ENCODE measurements at places on chromosomes 4 and X. TPM values are rescaled to one million over a fixed set of nuclear protein-coding genes. Genes with fewer than 3 reads are reported as not detected.

Gene NLGN3
- polyA plus RNA-seq: 5.1 TPM

Gene ANXA10
- 0.10 TPM for polyA plus RNA-seq

GRCh38 chrX:123432361-123433150, 248.5 kb downstream of the GRIA3 start:
- no peak for DNase-seq

DNA sequence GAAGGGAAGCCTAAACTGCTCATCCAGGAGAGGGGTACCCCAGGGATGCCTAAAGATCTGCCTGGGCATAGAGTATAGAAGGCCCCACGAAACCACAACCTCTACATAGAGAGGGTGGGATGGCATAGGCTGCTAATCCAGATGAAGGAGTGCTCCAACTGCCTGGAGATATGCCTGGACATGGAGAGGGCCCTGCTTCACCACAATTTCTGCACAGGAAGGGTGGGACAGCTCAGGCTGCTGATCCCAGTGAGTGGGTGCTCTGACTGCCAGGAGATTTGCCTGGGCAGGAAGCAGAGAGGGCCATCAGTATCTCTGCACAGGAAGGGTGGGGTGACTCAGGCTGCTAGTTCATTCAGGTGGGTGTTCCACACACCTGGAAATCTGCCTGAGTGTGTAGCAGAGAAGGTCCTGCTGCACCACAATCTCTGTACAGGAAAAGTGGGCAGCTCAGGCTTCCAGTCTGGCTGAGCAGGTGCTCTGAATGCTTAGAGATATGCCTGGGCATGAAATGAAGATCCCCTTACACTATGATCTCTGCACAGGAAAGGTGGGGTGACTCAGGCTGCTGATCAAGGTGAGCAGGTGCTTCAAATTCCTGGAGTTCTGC, 61.1 kb downstream of the ZNF518B start:
- DNase-seq: no peak

GRCh38 chrX:25198253-25198652, 182.5 kb upstream of the ARX start:
- no peak for DNase-seq

DNA sequence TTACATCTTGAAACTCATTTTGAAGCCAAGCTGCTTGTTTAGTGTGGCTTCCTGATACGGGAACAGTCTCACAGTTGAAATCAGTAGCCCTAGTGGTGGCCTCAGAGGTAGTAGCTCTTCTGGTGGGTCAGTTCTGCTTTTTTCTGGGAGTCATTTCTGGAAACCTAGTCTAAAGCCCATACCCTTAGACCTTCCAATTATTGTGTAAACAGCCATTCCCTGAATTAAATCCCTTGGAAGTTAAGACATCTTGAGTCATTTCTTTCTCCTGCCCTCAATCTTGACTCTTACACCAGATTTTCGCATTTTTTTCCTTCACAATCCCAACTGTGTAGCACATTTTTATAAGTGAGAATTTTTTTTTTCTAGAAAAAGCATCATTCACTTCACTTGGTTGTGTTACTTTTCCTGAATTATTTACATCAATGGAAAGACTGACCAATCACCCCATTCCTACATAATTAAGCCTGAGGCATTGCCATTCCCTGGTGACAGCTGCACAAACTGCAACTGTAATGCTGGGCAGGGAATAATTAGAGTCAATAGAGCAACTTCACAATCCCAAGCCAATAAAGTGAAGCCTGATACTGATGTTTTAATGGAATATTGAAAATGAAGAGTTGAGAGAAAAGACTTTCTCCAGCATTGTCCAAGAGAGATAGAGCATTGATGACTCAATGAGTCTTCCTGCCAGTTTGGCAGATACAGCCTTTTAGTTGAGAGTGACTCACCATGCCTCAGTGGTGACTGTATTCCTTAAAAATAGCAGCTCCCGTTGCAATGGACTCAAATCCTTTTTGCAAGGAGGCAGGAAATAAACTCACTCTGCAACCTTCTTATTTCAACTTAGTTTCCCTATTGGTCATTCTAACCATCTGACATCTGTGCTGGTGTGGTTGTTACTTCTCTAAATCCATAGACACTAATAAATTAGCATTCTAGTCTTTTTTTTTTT, 13.0 kb upstream of the SEPSECS start:
- no peak for DNase-seq

All from left kidney (tissue), 8 donors.